ENCODE measurements at places on chromosomes 1 and 21.

DNA sequence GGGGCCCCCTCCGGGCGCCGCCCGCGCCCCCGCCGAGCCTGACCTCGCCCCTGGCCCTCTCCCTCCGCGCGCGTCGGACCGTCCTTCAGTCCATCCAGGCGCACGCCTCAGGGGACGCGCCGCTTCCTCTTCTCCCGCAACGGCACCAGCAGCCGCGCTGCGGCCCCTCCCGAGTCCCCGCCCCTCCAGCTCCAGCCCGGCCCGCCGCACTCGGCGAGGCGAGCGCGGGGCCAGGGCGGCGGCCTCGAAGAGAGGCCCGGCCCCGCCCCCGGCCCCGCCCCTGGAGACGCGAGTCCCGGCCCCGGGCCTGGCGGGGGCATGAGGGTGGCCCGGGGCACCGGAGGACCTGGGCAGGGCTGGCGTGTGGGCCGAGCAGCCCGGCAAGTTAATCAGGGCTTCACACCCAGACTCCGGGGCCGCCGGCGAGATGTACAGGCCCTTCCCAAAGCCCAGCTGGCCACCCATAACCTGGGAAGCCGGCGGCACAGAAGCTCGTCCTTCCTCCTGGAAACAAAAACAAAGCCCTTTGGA lies at the start of gene IGSF3:
Gene IGSF3, minus strand, starts transcription at position 159 of the 531 bp plus-strand sequence. CDS start 1,407 bp downstream, outside the sequence.
- DNase-seq = peak; percentile 49

GRCh38 chr1:174393885-174394284 lies 53.9 kb upstream of the GPR52 start:
- no peak for DNase-seq

DNA sequence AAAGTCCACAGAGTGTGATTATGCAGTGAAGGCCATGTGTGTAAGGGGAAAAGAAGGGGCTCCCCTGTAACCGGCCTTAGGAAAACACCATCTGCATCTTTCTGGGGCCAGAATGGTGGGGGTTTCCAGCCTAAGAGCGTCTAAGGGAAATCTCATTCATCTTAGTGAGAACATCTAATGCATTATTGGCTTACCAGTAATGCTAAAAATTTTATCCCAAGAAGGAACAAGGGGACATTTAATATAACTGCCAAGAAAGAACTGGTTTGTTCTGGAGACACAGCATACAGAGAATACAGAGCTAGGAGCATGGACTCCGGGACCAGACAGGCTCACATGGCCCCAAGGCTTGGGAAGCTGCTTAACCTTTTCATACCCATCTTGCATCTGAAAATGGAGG lies 58.3 kb upstream of the DSCAM start:
- DNase-seq = no peak

- DNase-seq = no peak
Measured at GRCh38 chr1:102262994-102263393, 266.3 kb upstream of the OLFM3 start.

DNA sequence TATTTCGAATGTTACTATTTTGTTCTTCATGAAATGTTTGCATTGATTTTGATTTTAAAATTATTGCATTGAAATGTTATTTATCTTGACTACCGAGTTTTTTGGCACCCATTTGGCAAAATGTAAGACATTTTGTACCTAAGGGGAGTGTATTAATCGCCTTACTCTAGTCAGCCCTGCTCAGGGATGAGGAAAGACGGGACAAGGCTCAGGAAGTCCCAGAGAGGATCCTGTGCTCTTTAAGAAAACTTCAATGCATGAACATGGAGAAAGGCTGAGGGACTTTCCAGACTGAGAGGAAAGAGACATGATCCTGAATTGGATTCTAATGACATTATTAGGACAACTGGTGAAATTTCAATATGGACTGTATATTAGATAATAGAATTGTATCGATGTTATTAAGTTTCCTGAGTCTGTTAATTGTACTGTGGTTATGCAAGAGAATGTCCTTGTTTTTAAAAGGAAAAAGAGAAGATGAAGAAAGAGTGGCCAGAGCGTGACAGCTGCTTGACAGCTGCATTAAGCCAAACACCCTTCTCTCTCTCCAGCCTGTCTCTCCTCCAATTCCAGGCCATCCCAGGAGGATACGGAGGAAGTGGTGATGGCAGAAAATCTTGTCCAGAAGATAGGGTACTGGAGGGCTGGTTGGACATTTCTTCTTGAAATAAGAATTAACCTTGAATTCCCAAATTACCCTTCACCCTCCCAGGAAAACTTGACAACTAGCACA lies 66.0 kb downstream of the PLEKHA6 start:
- DNase-seq = no peak

DNA sequence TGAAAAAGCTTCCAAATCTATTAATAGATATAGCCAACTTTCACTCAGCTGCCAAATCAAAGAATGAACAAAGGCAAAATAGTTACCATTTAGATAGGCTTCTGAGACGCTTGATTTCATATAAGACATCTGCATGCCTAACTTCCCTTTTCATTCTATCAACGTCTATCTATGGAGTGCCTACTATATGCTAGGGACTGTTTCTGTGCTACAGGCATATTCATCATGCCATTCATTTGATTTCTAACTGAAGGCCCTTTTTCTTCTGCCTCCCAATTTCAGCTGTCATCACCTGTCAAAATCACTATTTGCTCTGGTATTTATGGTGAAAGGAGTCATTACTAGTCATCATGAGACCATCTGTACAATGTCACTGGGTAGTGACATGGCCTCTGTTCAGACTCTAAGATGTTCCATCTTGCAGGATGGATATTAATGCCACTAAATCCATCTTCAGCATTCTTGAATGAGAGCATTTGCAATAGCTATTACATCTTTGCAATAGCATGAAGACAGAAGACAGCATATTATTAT lies 4.3 kb upstream of the KRTAP13-1 start:
- no peak for DNase-seq

GRCh38 chr1:13760921-13761320 lies 60.9 kb downstream of the PRDM2 start:
- no peak for DNase-seq

Measured in NCI-H2171 (cell line).